Activated T-helper 1 cell treated with anti-CD3 and anti-CD28 coated beads, Interleukin-2, amount 50 U/mL, for 16 hours (primary cell): ENCODE measurements at places on chromosomes 4 and X.

DNA sequence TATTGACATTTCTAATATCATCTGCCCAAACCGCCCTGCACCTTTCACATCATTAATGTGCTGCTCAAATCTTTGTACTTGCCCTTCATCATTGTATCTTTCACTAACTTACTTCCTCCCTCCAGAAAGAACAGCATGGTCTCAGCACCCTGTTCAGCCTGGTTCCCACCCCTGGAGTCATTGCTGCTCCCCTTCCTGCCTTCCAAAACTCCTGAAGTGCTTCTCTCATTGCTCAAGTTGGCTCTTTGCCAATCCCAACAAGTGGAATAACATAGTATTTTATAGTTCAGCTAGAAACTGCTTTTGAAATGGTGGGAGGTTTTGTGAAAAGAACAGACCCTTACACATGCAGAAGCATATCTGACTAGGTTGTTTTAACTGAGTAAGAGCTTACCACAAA, 14.0 kb upstream of the TTC29 start:
- no peak for DNase-seq

DNA sequence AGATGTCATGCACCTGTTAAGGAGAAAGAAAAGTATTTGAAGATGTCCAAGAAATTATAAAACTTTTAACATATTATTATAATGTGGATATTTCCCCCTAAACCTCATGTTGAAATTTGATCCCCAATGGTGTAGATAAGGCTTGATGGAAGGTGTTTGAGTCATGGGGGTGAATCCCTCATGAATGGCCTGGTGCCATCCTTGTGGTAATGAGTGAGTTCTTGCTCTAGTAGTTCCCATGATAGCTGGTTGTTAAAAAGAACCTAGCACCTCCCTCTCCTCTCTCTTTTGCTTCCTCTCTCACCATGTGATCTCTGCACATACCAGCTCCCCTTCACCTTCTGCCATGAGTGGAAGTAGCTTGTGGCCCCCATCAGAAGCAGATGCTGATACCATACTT, 176.6 kb upstream of the NR3C2 start:
- DNase-seq = no peak

GRCh38 chr4:5162909-5163508, 111.7 kb downstream of the STK32B start:
- no peak for DNase-seq

- no peak for DNase-seq
Measured at GRCh38 chrX:2972391-2972790, 34.0 kb upstream of the ARSH start.

DNA sequence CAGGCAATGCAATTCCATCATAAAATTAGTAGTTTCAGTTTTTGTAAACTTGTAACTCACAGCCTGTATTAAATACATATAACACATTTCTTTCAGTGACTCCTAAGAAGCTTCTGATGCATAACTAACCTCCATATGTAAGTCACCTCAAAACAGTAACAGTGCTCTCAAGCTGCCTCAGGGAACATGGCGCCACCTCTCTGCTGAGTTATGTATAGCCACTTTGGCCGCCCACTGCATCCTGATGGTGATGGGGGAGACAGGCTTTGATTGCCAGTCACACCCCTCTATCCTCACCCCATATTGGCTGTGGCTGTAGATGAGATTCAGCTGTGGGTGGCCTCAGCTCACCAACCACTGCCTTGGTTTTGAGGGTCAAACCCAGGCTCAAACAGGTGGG, 54.3 kb downstream of the LRBA start:
- no peak for DNase-seq

DNA sequence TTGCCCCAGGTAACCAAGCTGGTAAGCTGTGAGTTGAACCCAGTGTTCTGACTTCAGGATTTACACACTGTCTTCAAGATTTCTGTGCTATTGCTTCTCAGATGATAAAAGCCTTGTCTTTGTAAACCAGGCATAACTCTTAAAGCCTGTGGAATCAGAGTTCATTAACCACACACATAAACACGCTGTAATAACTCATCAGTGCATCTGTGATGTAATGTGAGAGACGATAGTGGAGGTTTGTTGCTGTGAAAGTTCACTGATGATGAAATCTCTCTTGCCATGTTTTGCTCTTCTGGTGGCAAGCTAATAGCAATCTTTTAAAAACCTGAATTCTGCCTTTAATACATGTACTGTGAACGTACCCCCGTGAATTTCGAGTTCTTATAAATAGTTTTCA, 41.5 kb downstream of the CLCN4 start:
- DNase-seq = no peak

GRCh38 chr4:98260047-98260578, 1.1 kb upstream of the RAP1GDS1 start:
- peak; percentile 21 for DNase-seq

GRCh38 chr4:89438102-89438831, 130.7 kb upstream of the GPRIN3 start:
- peak; percentile 5 for DNase-seq

- DNase-seq = no peak
Measured at GRCh38 chrX:10360116-10360515, 203.3 kb downstream of the CLCN4 start.

- DNase-seq = no peak
Measured at GRCh38 chr4:167290678-167291077, 56.4 kb upstream of the SPOCK3 start.

DNA sequence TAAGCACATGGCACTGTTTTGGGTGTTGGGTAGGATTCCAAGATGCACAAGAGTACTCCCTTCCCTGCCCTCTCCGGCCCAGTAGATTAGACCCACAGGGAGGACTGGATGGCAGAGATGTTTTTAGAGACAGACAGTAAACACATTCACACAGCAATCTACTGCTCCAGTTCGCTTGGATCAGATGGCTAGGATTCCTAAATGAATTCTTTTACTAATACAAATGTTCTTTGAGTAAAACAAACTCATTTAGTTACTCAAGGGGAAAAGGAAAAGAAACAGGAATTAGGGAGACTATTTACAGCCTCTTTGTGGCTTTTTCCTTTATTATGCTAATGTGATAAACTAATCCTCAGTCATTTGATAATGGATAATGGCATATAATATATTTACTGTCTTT, 5.9 kb downstream of the SNX25 start:
- DNase-seq = no peak

- DNase-seq = no peak
Measured at GRCh38 chr4:96063639-96064038, 223.7 kb downstream of the PDHA2 start.

GRCh38 chr4:170884969-170885570, 795.3 kb upstream of the AADAT start:
- no peak for DNase-seq

DNA sequence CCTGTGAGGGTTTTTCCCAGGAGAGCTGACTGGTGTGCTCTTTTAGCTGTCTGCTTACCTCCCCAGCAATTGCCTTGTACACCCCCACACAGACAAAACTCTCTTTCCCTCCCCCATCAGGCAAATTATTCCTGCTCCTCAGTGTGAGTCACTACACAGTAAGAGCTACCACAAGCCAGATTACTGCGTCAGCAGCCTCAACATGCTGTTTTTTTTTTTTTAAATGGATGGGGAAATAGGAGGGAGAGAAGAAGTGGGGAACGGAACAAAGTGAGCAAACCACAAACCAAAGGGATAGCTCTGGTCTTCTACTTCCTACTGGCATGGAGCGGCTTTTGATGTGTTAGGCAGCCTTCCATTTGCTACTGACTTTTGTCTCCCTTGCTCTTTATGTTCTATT, 107.5 kb upstream of the ACSL4 start:
- no peak for DNase-seq

DNA sequence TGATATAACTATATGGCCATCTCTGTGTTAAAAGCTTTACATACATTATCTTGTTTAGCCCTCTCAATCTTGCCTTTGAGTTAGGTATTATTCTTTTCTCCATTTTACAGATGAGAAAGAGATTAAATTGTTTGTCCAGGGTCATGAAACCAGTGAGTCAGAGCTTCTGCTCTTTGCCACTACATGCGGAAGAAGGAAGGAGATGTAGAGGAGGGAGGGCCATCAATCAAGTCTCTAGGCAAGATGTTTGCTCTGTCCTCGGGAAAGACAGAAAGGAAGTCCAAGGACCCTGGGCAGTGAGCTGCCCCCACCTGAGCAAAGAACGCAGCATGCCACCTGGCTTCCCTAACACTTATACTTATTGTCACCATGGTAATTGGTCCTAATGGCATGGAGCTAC, 133.7 kb upstream of the IL1RAPL2 start:
- DNase-seq = no peak

DNA sequence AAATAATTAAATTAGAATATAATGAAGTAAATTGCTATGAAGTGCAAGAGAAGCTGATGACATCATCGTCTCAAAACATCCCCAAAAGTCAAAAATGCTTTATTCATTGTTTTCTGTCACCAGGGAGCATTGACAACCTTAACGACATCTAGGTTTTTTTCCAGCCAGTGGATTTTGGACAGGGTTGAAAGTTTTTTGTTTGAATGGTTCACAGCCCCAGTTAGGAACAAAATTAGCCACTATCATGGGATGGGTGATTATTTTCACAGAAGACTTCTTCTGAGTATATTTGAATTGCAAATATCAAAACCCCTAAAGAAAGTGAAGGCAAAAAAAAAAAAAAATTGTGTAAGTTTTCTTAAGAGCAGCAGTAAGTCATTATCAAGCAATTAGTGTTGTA, 826.1 kb downstream of the STPG2 start:
- DNase-seq = no peak

- no peak for DNase-seq
Measured at GRCh38 chr4:147332091-147332490, 148.8 kb upstream of the EDNRA start.

GRCh38 chrX:56099271-56099670, 132.9 kb upstream of the KLF8 start:
- DNase-seq = no peak
